ENCODE measurements at places on chromosomes 16 and 17.

DNA sequence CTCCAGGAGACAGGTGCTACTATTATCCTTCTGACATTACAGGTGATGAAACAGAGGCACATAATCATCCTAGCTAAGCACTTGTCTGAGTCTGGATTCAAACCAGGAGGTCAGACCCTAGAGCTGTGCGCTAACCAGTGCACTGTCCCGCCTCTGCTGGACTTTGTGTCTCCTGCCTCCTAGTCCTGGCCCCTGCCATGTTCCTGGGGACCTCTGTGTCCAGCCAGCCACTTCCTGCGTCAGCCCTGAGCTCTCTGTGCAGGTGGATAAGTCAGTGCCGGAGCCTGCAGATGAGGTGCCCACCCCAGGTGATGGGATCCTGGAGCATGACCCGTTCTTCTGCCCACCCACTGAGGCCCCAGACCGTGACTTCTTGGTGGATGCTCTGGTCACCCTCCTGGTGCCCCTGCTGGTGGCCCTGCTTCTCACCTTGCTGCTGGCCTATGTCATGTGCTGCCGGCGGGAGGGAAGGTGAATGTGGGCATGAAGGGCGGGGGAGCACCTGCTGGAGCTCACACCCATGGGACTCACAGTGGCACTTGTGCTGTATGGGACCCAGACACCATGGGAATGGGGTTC lies 4.2 kb downstream of the SGCA start:
- DNase-seq: no peak

- no peak for DNase-seq
These were observed 69.4 kb upstream of the LHX1 start for GRCh38 chr17:36867716-36868341.

DNA sequence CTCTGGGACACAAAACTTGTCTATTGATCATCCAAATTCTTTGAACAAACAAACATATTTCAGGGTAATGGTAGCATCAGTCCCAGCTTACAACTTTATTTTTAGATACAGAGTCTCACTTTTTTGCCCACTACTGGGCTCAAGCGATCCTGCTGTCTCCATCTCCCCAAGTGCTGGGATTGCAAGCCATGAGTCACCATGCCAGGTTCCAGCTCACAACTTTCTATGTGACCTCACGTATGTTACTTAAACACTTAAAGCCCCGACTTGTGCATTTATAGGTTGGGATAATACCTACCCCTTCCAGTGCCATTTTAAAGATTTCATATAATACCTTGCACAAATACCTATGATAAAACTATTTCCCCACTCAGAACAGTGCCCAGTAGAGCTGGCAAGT lies 42.0 kb upstream of the KSR1 start:
- DNase-seq: no peak

DNA sequence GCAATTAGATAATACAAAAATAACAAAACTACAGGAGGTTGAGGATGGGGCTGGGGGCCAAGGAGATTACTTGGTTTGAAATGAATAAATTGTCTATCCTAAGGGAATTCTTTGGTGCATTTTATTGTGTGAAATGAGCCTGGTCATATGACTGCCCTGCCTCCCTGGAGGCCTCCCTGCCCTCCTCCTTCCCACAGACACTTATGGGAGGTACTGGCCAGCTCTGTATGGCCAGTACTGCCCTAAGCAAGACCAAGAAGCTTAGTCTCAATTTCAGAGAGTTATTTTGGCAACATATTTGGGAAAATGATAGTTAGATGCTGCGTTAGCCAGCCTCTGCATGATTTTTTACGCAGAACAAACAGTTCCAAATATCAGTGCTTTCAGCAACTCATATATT lies 511.9 kb downstream of the WWOX start:
- DNase-seq: no peak

GRCh38 chr17:32484628-32485027 lies 2.2 kb upstream of the CDK5R1 start:
- DNase-seq: no peak

DNA sequence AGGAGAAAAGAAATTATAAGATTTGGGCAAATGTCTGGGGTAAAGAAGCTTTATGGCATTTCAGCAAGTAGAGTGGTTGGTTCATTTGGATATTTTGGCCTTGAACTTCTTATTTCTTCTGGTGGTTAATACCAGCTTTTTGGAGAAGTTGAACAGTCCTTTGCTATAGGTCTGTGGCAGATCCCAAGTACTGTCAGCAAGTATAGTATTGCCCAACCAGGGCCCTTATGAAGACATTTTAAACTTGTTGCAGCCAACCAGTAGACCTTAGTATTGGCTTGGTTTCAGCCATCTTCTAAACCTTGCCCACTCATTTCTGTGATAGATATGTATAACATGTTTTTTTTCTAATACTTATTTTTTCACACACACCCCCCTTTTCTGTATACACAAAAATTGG lies 2.2 kb downstream of the SP2 start:
- DNase-seq: no peak

DNA sequence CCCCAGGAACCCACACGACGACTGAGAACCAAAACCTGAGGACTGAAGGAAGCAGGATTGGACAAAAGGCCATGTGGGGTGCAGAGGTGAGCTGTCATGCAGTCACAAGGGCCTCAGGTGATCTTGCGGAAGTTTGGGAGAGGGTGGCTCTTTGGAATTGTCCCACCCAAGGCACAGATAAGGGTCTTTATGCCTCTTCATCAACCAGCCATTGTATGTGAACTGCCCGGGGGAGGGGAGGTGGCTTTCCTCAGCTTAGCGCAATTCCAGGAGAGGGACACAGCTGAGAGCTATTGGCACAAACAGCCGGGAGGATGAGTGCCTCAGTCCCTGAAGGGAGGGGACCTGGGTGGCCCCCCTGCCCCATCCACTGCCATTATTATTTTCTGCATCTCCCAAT lies 55.1 kb upstream of the PHOSPHO1 start:
- no peak for DNase-seq

DNA sequence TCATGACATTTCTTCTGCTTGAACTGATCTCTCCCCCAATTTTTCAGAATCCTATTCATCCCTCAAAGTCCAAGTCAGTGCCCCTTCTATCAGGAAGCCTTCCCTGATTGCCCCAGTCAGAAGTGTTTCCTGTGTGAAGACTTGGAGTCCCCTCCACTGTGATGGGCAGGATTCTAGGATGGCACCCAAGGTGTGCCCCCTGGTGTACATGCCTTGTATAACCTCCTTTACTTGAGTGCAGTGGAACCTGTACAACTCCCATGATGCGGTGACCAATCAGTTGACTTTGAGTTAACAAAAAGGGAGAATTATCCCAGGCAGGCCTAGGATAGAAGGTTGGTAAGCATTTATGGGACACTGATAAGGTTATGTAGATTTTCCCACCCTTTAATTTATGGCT lies 23.4 kb downstream of the MYH13 start:
- peak; percentile 30 for DNase-seq

- DNase-seq: no peak
These were observed 6.1 kb downstream of the SGSM2 start for GRCh38 chr17:2343421-2343820.

GRCh38 chr17:81916234-81917001 lies 1.6 kb downstream of the SIRT7 start:
- no peak for DNase-seq

- peak; percentile 63 for DNase-seq
These were observed 25.6 kb downstream of the TTLL6 start for GRCh38 chr17:48791128-48792032.

GRCh38 chr16:66932076-66932475 lies 2.1 kb downstream of the CIAO2B start:
- no peak for DNase-seq

DNA sequence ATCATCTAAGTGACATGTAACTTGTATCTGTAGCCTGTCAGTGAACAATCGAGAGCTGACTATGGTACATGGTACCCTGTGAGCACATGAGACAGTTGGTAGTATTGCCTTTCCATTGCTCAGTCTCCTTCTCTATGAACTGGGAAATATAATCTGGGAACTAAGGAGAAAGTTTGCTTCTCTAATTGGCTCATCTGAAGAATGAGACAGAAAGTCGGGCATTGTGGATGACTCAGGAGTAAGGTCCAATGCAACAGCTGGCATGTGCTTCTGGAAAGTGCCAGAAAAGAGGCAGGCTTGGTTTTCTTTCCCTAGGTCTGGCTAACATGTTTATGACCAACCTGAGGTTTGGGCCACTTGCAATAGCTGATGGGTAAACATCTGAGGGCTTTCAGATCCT lies 51.9 kb downstream of the ZZEF1 start:
- no peak for DNase-seq

GRCh38 chr17:78364436-78365281 lies 4.8 kb upstream of the SOCS3 start:
- DNase-seq: no peak

DNA sequence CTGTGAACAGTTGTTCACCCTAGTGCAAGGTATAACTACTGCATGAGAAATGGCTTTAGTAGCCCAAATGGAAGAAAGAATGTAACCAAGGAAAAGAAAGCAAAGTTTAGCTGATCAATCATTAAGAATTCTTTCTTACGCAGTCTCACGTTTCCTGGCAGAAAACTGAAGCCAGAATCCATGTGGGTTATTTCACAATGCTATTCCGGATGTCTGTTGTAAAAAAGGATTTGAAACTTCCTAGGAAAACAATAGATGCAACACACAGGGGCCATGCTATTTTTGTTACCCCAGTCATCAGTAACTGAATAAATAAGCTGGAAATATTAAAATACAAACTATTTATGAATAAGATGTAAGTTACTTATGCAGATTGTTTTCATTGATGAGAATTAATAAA lies 802.5 kb downstream of the CDH8 start:
- no peak for DNase-seq

GRCh38 chr17:11628374-11628773 lies 30.1 kb downstream of the DNAH9 start:
- DNase-seq: no peak

- no peak for DNase-seq
These were observed 72.0 kb downstream of the KLHDC4 start for GRCh38 chr16:87693827-87694226.

GRCh38 chr17:49843774-49844350 lies 4.0 kb downstream of the TAC4 start:
- peak; percentile 44 for DNase-seq

- no peak for DNase-seq
These were observed 69.8 kb upstream of the METRNL start for GRCh38 chr17:83009414-83010205.

DNA sequence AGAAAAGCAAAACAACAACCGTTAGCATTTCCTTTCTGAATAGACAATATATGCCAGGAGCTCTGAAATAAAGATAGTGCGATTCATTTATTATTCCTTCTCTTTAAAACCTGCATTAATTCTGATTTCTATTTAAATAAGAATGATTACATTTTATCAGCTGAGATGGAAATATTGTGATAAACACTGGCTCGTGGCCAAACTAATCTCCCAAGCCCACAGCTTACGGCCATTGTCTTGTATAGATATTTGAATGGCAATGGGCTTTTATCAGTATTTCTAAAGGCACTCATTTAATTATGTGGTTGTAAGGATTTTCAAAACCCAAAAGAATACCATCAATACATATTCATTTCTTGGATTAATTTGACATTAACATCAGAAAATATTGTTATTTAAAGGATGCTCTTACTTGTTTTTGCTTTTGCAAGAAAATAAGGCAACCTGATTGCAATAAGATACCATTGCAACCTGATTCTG lies 123.7 kb upstream of the IRX5 start:
- DNase-seq: no peak

GRCh38 chr17:6455321-6455705 lies 11.1 kb downstream of the PIMREG start:
- DNase-seq: peak; percentile 63

- no peak for DNase-seq
These were observed 153.9 kb upstream of the TBX2 start for GRCh38 chr17:61245706-61246135.

- peak; percentile 64 for DNase-seq
These were observed 548 bp downstream of the TBX2 start for GRCh38 chr17:61400066-61400716.

GRCh38 chr16:55569025-55569424 lies 2.5 kb downstream of the CAPNS2 start:
- DNase-seq: no peak

DNA sequence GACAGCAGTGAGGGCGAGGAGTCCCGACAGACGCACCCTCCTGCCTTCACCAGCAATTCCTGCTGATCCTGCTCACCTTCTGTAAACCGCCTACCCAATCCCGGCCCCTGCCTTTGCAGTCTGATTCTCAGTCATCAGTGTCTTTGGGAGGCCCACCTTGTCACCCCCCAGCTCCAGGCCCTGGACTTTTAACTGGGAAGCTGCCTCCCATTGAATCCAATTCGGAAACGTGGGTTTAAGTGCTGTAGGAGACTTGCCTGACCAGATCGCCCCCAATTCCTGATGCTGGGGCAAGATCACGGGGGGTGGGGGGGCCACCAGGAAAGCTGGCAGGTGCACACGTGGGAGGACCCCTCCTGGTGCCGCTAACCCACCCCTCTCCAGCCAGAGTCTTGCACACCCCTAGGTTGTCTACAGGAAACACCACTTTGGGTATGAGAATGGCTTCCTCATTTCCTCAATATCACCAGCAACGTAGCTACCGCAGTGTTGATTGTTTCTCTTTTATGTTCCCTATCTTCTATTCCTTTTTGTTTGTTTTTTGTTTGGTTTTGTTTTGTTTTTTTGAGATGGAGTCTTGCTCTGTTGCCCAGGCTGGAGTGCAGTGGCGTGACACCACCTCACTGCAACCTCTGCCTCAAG lies 46.6 kb upstream of the CMIP start:
- DNase-seq: no peak

DNA sequence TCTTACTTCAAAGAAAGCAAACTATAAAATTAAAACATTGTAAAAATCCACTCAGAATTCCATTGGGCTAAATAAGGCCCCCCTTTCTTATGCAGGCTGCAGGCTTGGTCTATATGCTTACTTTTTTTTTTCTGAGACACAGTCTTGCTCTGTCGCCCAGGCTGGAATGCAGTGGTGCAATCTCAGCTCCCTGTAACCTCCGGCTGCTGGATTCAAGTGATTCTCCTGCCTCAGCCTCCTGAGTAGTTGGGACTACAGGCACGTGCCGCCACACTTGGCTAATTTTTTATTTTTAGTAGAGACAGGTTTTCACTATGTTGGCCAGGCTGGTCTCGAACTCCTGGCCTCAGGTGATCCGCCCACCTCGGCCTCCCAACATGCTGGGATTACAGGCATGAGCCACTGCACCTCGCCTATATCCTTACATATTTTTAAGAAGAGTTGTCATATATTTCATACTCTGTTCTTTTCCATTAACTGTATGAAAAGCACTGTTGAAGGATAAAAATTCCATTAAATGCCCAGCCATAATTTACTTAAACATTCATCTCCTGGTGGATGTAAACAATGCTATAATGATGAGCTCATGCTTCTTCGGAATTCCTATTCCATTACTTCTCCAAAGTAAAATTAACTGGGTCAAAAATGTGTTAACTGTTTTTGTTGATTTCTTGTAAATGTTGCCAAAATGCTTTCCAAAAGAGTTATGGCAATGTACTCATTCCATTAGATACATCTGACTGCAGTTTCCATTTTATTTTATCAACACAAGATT lies 17.8 kb downstream of the SNN start:
- DNase-seq: no peak
